ENCODE measurements at places on chromosomes 7 and 10.

DNA sequence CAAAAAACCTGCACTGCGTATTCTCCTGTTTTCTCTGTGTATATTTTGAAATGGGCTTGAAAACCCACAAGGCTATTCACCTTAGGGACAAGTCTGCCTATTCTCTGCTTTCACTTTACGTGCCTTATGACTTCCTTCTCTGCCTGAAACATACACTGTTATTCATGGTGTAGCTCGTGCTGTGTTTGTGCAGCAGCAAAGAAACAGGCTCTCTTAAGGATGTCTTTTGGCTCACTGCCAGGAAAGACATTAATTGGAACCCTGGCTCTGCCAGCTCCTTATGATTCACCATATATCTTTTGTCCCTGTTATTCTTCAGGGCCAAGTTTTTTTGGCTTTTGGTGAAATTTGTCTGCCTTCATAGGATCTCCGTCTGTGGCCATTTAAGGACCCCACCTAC, 92.4 kb downstream of the TMEM106B start:
- no peak for DNase-seq

- no peak for DNase-seq
Measured at GRCh38 chr10:52639652-52640051, 132.9 kb downstream of the MBL2 start.

DNA sequence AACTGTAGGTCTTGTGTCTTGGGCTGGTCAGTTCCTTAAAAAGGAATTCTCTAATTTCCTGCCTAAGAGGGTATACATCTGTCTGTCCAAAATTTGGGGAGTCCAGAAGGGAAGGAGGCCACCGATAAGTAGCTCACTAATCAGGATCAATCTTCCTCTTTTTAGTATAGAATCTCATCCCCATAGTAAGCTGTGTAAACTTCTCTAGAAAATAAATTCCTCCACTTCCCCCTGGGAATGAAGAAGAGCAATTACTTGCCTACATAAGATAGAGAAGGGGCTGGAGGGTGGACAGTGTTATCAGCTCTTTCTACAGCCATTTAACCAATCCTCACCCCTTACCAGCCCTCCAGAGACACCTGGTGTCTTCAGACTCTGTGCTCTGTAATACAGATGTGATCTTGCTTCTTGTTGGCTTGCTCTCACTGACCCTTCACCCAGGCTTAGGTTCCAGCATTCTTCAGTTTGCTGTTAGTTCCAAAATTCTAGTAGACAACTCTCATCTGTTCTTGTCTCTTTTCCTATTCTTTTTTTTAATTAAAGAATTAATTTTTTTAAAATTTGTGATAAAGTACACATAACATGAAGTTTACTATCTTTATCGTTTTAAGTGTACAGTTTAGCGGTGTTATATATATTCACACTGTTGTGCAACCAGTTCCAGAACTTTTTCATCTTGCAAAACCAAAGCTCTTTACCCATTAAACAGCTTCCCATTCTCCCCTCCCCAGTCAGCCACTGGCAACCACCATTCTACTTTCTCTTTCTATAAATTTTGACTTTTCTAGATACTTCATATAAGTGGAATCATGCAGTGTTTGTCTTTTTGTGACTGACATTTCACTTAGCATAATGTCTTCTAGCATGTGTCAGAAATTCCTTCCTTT, 6.5 kb upstream of the PRKAR2B start:
- no peak for DNase-seq

DNA sequence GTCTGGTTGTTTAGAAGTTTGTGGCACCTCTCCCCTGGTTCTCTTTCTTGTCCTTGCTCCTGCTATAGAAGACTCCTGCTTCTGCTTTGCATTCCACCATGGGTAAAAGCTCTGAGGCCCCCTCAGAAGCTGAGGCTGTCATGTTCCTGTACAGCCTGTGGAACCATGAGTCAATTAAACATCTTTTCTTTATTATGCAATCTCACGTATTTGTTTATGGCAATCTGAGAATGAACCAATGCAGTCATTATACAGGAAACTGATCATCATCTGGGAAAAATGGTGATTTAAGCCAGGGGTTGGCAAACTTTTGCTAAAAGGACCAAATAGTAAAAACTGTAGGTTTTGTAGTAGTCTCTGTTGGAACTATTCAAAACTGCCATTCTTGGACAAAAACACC, 175.4 kb downstream of the CSTF2T start:
- no peak for DNase-seq

DNA sequence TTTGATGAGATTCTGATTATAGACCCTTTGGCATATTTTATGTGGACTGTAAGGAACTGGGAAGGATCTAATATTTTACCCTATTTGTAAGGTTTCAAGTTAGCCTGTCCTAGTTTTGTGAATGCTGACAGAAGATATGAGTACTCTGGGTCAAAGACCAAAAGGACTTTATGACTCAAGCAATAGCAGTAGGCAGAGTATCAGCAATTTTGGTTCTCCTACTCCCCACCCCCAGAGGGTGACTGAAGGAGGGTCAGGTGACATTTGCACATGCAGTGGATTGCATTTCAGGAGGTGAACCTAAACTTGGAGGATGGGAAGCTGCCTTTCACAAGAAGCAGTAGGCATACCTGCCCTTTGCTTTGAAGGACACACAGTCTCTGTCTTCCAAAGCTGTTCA, 84.0 kb upstream of the KLF6 start:
- DNase-seq, result no peak

- DNase-seq, result no peak
Measured at GRCh38 chr10:100886091-100886490, 26.7 kb upstream of the SLF2 start.

- no peak for DNase-seq
Measured at GRCh38 chr7:91326516-91327199, 62.4 kb downstream of the FZD1 start.

- no peak for DNase-seq
Measured at GRCh38 chr7:136030867-136031318, 53.7 kb upstream of the MTPN start.

DNA sequence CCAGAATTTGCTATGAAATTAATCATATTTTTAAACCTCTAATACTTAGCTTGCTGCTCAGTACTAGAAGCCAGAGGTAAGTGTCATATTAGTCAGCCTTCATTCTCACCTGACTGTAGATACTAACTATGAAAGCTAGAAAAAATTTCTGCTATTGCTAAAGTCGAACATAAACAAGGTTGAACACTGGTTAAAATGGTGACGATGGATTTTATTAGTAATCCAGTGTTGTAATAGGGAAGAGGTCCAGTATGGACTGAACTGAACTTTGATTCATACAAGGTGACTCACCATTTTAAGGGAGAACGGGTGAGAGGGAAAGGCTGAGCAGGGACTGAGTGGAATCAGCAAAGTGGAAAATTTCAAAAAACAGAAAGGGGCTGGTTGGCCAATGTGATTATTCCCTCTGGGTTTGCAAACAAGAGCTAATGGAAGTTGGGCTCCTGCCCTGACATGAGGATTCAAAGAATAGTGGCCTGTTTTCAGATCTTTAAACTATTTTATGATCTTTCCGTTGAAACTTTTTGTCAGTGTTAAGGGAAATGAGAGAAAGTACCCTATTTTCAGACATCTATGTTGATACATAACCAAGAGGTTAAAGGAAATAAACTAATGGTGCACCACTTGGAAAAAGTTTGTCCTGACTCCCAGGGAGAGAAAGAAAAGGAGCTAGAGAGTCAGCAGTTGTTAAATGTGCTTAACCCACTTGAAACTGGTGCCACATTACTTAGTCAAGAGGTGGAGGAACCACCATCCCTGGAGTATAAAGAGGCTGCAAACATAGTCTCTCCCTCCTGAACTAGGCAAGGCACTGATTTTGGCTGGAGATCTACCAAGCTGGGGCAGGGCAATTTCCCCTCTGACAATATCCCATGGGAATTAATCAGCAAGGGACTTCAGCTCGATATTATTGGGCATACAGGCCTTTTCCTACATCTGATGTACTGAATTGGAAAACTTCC, 15.3 kb upstream of the AKR1C1 start:
- no peak for DNase-seq

DNA sequence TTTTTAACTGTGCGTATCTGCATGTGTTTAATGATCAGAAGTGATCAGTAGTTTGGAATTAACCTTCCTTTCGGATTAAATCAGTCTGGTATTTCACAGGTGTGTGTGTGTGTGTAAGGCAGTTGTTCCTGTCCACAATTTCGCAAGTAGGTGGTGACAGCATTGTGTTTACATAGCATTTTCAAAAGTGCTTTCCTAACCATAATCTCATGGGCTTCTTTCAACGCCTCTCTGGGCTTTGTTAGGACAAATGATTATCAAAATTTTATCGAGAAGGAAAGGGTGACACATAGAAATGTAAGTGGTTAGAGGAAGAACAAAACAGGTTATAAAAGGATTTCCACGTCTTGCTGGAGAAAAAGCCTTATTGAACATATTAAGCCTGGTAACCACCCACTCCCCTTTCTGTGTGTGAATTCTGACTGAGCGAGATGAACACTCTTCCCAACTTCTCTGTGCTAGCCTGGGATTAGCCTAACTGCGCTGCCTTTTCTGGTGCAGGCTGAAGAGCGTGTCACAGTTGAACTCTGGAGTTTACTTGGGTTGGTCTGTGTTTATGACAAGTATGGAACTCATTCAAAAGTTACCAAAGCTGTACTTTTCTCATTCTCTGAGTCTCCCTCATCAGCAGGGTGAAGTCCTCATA, 292.3 kb upstream of the PITRM1 start:
- no peak for DNase-seq

DNA sequence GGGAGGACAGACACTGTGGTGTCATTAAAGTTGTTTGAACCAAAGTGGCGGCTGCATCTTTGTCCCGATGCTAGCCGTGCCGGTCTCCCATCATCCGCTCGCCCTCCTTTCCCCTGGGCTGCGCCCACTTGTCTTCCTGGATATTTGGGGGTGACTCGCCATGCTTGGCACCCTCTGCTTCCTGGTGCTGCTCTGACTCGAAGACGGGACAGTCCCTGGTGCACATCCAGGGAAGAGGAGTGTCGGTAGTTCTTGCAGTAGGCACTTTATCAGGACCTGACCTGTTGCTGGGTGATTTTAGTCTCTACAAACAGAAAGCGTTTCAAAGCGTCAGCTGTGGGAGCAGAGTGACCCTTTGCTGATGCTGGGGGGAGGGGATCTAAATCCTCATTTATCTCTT, 68.3 kb upstream of the DNAJB6 start:
- DNase-seq, result no peak

- DNase-seq, result no peak
Measured at GRCh38 chr10:28300027-28300426, 2.8 kb downstream of the MPP7 start.

DNA sequence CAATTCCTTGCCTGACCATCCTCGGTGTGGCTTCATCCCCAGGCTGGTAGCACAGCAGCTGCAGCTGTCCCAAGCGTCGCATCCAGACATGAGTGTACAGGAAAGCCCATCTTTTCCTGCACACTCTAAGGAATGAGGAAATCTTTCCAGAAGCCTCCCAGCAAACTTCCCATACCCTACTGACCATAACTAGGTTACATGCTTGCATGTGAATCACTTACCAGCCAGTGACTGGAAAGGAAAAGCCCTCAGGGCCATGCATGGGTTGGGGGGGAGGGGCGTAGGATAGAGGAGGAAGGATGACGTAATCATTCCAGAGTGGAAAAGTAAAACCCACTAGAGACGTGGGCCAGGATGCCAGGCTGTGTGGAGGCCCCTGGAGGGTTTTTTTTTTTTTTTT, 18.9 kb upstream of the ZNF212 start:
- DNase-seq, result no peak
